Frontal cortex (tissue), 4 donors: ENCODE measurements at places on chromosomes 11 and 22. TPM values are rescaled to one million over a fixed set of nuclear protein-coding genes. Genes with fewer than 3 reads are reported as not detected.

SGSM1 gene
- total RNA-seq, result 8.6 TPM

CCS gene
- total RNA-seq, result 19.2 TPM

ZNF214 gene
- 15.9 TPM for total RNA-seq

ARHGEF17 gene
- 16.3 TPM for total RNA-seq

XNDC1N gene
- total RNA-seq, result 4.9 TPM

CKAP5 gene
- total RNA-seq, result 196 TPM

KCTD14 gene
- 0.82 TPM for total RNA-seq

CABP4 gene
- total RNA-seq, result not detected

ACRV1 gene
- total RNA-seq, result 0.82 TPM

SLC22A12 gene
- not detected for total RNA-seq

ANKK1 gene
- not detected for total RNA-seq

PARVG gene
- 0.41 TPM for total RNA-seq

KCNK7 gene
- total RNA-seq, result not detected

MS4A1 gene
- total RNA-seq, result under 0.01 TPM

CCND1 gene
- 10.2 TPM for total RNA-seq

FAM89B gene
- 19.6 TPM for total RNA-seq

ZBTB44 gene
- 165 TPM for total RNA-seq

PDE3B gene
- 20.4 TPM for total RNA-seq

MLC1 gene
- 17.9 TPM for total RNA-seq

C11orf97 gene
- total RNA-seq, result not detected

OR8A1 gene
- not detected for total RNA-seq

RASSF7 gene
- total RNA-seq, result 2.0 TPM

ABCG4 gene
- 2.0 TPM for total RNA-seq
